Tracheal epithelial cell (primary cell): ENCODE measurements at places on chromosomes 5 and 9. TPM values are rescaled to one million over a fixed set of nuclear protein-coding genes. Genes with fewer than 3 reads are reported as not detected.

LOX gene
- total RNA-seq, result 1.1 and 13.5 TPM in 2 replicates

C9orf50 gene
- not detected in 2 replicates for total RNA-seq

MARCHF6 gene
- 63.5 and 79.5 TPM in 2 replicates for total RNA-seq

PPP3R2 gene
- total RNA-seq, result not detected in 2 replicates

SLC31A1 gene
- 22.9 and 24.1 TPM in 2 replicates for total RNA-seq

TRIM36 gene
- total RNA-seq, result 1.3 and 3.6 TPM in 2 replicates

MAST4 gene
- total RNA-seq, result 23.1 and 27.1 TPM in 2 replicates

PCDHA1 gene
- not detected in 2 replicates for total RNA-seq
